T-helper 9 cell (primary cell): ENCODE measurements at places on chromosomes 12 and 14.
A peak's percentile ranks its signal among the peaks of the same experiment; 100 is the strongest.

DNA sequence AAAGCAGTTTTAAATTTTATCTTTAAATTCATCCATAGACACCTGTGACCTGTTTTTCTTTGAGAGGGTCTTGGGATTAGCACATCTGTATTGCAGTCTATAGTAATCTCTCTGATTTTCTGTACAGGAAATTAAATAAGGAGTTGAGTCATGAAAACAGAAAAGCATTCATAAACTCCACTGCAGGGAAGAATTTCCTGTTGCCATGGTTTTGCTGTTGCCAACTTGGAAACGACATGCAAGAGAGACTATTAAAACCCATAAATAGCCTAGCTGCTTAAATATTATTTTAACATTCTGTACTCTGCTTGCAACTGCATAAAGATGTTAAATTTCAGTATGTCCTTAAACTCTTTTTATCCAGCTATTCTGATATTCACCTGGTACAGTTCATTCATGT is 281.0 kb upstream of the RGS6 start:
- DNase-seq = no peak

DNA sequence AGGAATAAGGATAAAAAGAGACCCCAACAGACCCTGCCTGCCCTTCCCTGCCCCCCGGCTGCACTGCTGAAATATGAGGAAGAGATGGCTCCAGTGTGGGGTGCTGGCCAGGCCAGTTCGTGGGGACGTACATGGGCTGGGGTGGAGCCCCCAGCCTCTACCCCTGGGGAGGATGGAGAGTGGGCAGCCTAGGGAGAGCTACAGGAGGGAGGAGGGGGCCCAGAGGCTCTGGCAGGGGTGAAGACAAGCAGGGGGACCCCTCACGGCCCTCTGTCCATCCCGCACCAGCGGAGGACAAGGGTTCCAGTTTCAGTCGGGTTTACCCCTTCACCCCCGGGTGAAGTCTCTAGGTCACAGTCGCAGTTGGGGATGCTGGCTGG is 11.0 kb upstream of the RPLP0 start:
- DNase-seq = no peak

DNA sequence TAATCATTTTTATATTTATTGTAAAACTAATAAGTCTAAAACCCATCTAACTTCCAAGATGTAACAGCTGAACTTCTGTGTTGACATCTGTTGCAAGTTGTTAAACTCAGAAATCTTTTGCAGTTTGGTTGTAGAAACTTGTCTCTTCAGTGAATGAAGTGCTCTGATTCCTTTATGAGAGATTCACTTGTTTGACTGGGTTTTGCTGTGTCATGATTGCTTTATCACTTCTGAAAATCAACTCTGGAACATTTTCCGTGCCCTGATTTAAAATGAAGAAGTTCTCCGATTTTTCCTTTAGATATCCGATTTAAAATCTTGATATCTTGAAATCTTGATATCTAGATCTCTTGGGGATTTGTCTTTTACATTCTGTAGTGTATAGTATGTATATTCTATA is 65.1 kb downstream of the DIP2B start:
- DNase-seq = no peak

DNA sequence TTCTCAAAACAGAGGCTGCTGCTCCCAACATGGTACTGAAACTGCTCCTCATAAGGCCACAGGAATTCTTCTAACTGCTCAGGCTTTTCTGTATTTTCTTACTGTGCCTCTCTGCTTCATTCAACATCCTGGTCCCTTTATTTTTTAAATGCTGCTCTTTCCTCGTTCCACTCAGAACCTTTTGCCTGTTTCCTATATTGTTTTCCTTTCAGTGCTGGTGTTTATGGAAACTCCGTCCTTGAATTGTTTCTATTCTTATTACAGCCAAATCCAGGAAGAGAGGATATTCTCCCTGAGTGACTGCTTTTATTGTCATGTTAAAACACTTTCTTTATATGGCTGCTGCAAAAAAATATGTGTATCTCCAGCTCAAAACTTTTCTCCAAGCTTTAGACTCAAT is 173.0 kb upstream of the E2F7 start:
- DNase-seq = no peak

DNA sequence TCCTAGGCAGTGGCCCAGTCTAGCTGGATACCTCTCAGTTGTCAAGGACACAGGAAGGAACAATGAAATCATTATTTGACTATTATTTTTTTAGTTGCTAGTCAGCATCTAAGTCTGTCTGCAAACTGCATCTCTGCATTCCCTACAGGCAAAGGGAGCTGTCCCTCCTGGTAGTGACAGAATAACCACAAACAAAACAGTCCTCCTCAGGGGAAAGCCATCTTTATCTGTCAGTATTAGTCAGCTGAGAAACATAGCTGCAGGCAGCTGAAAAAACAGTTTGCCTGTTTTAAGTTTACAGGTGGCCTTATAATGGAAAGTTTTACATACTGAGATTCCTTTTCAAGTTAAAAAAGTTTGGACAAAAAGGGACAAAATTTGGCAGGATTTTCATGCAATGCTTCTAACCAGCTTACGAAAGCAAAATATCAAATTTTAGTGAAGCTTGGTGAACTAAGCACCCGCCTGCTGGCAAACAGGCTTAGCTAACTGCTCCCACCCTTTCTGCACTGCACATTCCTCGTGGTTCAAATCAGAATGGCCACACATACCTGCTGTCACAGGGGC is 29.5 kb downstream of the SLC25A21 start:
- DNase-seq = no peak

DNA sequence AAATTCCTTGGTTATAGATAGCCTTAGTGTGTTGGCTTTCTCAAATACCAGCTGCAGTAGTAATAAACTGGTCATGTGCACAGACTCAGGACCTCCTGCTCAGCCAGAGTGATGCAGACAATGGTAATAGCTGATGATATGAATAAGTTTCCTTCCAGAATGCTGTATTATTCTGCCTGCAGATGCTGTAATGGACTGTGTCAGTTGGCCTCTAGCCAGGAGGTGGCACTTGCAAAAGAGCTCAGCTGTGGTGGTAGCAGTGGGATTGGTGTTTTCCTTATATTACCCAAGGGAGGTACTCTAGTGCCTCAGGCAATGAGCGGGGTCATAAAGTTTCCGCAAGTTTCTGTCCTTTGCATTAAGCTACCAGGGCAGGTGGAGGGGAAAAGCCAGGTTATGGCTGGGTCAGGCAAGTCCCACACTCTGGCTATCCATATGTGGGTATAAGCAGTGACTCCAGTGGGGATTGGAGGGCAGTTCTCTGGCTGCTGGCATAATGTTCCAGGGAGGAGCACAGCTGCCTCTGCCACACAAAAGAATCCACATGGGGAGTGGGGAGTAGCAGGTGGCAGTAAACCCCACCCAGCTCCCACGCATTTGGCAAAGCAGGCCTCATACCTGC is 14.0 kb upstream of the MUCL1 start:
- DNase-seq = no peak

- no peak for DNase-seq
Observed at GRCh38 chr14:75794615-75795038, 133.6 kb downstream of the TTLL5 start.

DNA sequence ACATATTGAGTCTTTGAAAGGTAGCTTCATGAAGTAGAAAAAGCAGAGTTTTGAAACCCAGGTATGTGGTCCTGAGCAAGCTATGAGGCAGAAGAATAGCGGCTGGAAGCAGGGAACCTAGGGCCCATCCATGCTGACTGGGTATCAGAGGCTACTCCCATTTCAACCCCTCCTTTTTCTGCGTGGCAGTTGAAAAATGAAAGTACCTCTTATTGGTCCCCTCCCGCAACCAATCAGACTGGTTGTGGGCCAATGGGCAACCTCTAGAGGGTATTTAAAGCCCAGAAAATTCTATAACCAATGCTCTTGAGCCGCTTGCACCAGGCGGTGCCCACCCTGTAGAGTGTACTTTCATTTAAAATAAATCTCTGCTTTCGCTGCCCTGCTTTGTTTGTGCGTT is 1.6 kb upstream of the SNRPF start:
- DNase-seq = no peak

DNA sequence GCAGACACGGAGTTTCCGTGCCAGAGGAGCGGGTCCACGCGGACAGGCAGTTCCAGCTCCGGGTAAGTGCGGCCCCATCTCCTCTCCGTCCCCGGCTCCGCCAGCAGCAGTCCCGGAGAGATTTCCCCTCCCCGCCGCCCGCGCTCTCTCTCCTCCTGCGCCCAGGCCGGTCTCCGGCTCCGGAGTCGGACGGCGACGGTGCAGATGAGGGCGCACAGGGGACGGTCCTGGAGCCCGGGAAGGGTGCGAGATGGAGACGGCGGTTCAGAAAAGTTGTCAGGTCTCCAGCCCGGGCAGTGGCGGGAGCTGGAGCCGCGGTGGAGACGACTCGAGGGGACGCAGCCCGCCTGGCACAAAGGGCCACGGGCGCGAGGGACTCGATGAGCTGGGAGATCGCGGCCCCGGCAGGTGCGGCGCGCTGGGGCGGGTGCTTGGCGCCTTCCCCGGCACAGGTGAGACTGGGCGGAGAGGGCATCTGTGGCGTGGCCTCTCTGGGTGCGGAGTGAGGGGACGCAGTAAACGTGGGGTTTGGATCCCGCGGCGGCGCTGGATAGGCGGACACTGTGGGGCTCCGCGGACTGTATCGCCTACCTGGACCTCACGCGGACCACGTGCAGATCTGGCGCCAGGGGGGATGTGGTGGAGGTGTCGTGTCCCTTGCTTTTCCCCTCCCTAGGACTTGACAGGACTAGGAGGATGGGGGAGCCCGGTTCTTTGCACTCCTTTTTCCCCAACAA is 1540.3 kb upstream of the TMEM132C start:
- no peak for DNase-seq

- DNase-seq = no peak
Observed at GRCh38 chr14:33709283-33709682, 241.6 kb downstream of the EGLN3 start.

- DNase-seq = no peak
Observed at GRCh38 chr14:74155287-74155686, 70.5 kb downstream of the LIN52 start.

GRCh38 chr14:40416565-40416964 is 984.3 kb upstream of the FBXO33 start:
- DNase-seq = no peak

DNA sequence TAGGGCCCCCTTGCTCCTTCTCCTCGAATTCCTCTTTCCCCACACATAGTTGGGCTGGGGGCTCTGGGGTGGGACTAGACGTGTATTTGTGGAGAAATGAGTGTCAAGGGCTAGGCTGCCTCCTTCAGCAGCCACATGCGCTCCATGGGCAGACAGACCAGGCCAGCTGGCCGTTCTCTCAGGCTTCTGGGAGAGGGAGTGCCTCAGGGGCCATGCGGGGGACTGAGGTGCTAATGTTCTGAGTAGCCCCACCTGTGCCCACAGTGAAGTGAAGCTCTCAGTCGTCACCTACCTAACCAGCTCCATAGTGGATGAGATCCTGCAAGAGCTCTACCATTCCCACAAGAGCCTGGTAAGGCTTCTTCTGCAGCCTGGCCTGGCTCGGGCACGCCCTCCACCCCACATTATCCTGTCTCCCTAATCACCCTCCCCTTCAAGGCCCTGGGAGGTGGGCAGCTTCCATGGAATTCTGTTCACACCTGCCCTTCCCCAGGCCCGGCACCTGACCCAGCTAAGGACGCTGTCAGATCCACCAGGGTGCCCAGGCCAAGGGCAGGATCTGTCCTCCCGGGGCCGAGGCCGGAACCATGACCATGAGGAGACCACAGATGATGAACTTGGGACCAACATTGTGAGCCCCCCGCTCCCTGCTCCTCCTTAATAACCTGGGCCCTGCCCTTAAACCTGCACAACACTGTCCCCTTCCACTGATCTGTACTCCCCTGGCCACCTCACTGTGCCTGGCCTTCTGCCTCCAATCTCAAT is 9.0 kb upstream of the CPNE6 start:
- DNase-seq = no peak

- DNase-seq = no peak
Observed at GRCh38 chr14:101889898-101890297, 74.5 kb upstream of the DYNC1H1 start.

- DNase-seq = no peak
Observed at GRCh38 chr12:103105971-103106597, 148.6 kb downstream of the ASCL1 start.

DNA sequence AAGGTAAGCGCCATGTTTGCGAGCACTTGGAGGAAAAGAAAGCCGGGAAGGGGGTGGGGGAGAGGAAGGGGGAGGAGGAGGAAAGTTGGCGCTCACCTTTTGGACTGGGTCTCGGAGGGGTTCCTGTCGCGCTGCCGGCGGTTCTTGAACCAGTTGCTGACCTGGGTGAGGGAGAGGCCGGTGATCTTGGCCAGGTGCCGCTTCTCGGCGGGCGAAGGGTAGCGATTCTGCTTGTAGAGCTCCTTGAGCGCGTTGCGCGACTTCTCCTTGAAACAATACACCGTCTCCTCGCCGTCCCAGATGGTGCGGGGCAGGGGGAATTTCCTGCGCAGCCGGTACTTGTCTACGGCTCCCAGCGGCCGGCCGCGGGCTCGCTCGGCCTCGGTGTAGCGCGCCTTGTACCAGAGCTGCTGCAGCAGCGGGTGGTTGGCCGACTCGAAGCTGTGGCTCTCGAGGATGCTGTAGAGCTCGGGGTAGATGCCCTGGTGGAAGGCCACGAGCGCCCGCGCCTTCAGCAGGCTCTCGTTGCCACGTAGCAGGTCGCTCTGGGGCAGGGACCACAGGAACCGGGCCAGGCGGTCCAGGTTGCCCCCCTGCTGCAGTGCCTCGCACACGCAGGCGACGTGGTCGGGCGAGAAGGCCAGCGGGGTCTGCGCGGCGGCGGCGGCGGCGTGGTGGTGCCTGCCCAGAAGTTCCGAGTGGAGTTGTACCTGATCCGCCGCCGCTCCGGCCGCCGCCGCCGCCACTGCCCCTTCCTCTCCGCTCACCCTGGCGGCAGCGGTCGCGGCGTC is 840 bp downstream of the SIX4 start:
- peak; percentile 7 for DNase-seq

- DNase-seq = no peak
Observed at GRCh38 chr12:114399664-114400211, 6.2 kb downstream of the TBX5 start.

DNA sequence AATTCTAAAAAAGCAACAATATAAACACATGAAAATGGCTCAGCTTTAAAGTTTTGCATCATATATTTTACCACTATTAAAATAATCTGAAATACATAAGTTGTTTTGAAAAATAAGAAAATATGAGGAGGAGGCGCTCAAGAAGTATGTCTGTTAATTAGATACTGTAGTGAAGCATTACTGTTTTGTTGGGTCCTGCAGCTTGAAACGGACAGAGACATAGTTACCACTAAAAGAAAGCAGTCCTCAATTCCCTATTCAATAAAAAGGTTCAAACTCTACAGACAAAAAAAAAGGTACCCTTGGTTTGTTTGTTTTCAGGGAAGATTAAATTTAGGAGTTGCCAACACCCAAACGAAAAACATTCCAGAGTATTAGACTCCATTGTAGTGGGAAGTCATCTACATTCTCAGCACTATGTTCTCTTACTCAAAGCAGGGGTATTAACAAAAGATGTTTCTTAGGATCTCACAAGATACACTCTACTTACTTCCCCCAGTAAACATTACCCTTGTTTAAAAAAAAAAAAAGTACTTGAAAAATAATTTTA is 3.0 kb downstream of the PAWR start:
- no peak for DNase-seq

- DNase-seq = no peak
Observed at GRCh38 chr12:131586269-131586668, 124.6 kb upstream of the SFSWAP start.

GRCh38 chr12:49503674-49504180 is 35.1 kb upstream of the KCNH3 start:
- no peak for DNase-seq

- no peak for DNase-seq
Observed at GRCh38 chr14:99708449-99708848, 24.4 kb downstream of the CYP46A1 start.
